ENCODE measurements at places on chromosomes 3 and 15. TPM values are rescaled to one million over a fixed set of nuclear protein-coding genes. Genes with fewer than 3 reads are reported as not detected.

The TMEM45A gene
- total RNA-seq, result 15.3 TPM

The TMEM212 gene
- not detected for total RNA-seq

The ZNF660 gene
- total RNA-seq, result 2.5 TPM

The UACA gene
- total RNA-seq, result 28.2 TPM

The FETUB gene
- not detected for total RNA-seq

The MANF gene
- total RNA-seq, result 97.0 TPM

The IL17RE gene
- total RNA-seq, result 2.2 TPM

The NUP210 gene
- 2.8 TPM for total RNA-seq

The VPS18 gene
- total RNA-seq, result 17.1 TPM

The GOLGA8S gene
- total RNA-seq, result 0.44 TPM

The CAV3 gene
- 20.4 TPM for total RNA-seq

The OSBPL10 gene
- 5.7 TPM for total RNA-seq

The TEX55 gene
- total RNA-seq, result not detected

All from left cardiac atrium (tissue), 4 donors.